Stimulated activated CD8-positive, alpha-beta memory T cell treated with anti-CD3 and anti-CD28 coated beads, Interleukin-7, amount 100 ng/mL, for 4 hours (primary cell): ENCODE measurements at places on chromosomes 3 and 15.

DNA sequence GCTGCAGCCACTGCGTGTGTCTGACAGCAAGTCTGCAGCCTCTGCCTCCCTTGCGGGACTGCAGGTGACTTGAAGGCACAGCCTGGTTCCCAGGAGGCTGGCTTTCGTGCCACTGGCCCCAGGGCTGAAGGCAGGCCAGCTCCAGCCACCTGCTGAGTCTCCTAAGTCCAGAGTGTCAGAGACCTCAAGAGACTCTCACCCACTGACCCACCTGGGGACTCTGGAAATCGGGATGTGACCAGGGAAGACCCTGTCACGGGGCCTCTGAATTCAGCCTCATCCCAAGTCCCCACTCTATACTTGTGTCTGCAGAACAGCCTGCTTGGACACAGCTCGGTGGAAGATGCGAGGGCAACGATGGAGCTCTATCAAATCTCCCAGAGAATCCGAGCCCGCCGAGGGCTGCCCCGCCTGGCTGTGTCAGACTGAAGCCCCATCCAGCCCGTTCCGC is 16.3 kb downstream of the ISG20 start:
- no peak for DNase-seq

DNA sequence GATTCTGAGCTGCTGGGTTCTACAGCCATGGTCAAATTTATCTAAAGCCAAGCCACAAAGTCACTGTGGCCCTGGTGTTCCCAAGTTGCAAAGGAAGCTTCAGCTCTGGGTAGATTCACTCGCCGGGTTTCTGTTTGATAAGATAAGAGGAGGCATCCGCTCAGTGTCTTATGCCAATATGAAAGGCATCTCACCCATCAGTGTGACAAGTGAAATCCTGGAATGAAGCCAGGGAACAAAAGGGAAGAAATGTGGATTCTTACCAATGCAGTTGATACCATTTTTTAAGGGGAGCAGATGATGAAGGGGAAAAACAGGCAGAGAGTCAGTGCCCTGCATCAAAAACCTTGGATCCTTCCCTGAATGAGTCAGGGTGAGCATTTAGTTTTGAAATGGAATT is 2.8 kb upstream of the CPNE4 start:
- no peak for DNase-seq

DNA sequence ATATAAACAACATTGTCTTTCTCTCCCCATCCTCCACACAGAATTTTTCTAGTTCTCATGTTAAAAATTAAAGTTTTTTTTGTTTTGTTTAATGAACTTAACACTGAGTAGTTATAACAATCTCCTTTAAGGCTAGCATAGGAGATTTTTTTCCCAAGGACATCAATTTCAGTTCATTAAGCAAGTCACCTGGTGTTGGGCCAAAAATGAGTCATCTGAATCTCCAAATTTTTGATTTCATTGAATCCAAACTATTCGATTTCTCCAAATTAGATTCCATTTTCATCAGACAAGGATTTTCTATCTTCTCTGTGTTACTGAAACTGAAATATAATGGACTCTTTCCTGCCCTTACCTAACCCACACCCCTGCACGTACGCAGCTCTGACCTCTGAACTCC is 631.4 kb upstream of the MDFIC2 start:
- DNase-seq = no peak

GRCh38 chr3:11530153-11530721 is 113.5 kb downstream of the VGLL4 start:
- no peak for DNase-seq

- DNase-seq = no peak
Measured at GRCh38 chr15:100531204-100531603, 2.5 kb upstream of the CERS3 start.
